MCF 10A (cell line): ENCODE measurements at places on chromosomes 3 and 15. TPM values are rescaled to one million over a fixed set of nuclear protein-coding genes. Genes with fewer than 3 reads are reported as not detected.

DNA sequence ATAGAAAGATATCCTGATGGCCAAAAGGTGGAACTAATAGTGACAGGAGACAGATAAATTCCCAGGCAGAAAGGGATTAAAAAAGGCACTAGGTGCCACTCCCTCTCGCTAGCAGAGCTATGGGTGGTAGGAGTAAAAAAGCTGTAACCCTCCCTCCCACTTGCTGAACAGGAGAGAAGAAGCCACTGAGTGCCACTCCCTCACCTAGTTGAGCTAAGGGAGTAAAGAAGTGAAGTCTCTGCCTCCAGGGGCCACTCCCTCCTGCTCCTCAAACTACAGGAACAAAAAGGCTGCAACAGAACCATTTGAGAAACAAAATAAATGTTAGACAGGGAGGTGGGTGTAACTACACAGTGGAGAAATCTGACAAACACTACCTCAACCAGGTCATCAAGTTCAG is 276.2 kb upstream of the EPHA6 start:
- peaks cover 6% of the 10 kb centered on the region for H3K4me1 ChIP-seq
- H3K27me3 ChIP-seq, result no peaks in the 10 kb centered on the region
- H3K27ac ChIP-seq, result no peak overlapping the region
- no peaks in the 10 kb centered on the region for H3K36me3 ChIP-seq
- no peak overlapping the region for H3K4me3 ChIP-seq

GRCh38 chr3:66177026-66177425 is 43.8 kb upstream of the SLC25A26 start:
- H3K4me1 ChIP-seq, result no peaks in the 10 kb centered on the region
- no peak for DNase-seq
- H3K27ac ChIP-seq, result no peak overlapping the region
- H3K4me3 ChIP-seq, result no peak overlapping the region
- no peaks in the 10 kb centered on the region for H3K27me3 ChIP-seq
- no peaks in the 10 kb centered on the region for H3K36me3 ChIP-seq

Gene NUP210
- total RNA-seq, result 6.9 and 8.4 TPM in 2 replicates

Gene KIF23
- 30.3 and 50.2 TPM in 2 replicates for total RNA-seq

Gene SCAANT1
- total RNA-seq, result not detected in 2 replicates
